SK-N-DZ (cell line): ENCODE measurements at places on chromosomes 6 and 20.

- DNase-seq = no peak
Observed at GRCh38 chr6:77361018-77361417, 102.3 kb downstream of the HTR1B start.

GRCh38 chr6:21712213-21712612 lies 118.7 kb downstream of the SOX4 start:
- no peak for DNase-seq

DNA sequence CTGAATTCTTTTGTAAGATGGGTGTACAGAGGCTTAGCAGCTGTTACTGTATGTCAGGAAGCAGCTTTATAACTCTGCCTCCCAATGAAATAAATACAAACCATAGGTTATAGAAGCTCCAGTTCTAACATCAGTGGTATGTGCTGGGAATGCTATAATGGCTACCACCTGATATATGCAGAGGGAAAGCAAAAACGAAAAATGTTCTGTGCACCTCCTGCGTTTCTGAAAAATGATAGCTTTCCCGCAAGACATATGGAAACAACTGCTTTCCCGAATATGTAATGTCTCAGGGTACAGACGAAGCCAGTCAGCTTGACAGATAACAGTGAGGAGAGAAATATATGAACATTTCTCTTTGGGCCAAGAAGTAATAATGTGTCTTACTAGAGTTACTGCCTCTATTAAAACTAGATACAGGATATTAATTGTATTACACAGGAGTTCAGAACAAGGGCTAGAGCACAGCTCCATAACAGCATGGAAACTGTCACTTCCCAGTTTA lies 517.0 kb upstream of the NRSN1 start:
- DNase-seq = no peak

GRCh38 chr6:33971580-33971979 lies 167.8 kb upstream of the MLN start:
- no peak for DNase-seq

DNA sequence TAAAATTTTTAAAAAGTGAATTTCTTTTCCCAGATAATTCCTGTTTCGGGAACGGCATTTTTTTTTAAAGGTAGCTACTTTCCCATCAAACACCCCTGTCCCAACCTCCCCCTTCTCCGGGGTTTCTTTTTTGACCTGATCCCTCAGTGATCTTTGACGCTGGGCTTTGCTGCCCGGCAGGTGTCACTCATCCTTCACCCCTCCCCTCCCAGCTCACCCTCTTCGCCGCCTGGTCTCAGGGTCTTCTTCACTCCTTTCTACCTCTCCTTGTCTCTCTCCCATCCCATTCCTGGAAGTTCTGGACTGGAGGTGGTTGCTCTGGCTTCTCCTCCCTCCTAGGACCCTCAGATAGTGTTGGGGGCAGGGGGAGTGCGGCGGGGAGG lies 329 bp upstream of the GPR6 start:
- DNase-seq = no peak

DNA sequence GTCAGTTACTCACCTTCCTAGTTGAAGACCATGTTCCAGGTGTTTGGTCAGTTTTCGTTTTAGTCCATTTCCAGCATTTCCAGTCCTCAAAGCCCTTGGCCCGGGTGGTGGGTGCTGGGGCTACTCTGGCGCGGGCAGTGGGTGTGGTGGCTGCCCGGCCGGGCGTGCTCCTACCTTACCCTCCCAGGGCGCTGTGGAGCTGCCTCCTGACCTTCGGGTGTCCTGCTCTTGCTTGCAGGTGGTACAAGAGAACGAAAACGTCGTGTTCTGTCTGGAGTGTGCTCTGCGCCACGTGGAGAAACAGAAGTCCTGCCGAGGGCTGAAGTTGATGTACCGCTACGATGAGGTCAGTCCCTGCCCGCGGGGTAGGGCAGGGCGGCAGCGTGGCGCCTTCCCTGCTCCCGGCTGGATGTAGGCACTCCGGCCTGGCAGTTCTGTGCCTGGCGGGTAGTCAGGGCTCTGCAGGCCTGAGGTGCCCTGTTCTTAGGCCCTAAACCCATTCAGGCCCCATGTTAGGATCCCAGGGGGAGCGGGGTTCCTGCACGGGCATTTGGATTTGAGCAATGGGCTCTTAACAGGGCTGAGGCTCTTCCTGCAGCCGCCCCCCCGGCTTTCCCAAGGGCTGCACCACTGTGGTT lies 145.8 kb downstream of the DTNBP1 start:
- DNase-seq = no peak

- no peak for DNase-seq
Observed at GRCh38 chr20:46150943-46151342, 32.8 kb downstream of the CD40 start.
